ENCODE measurements at places on chromosomes 5 and 9.
A peak's percentile ranks its signal among the peaks of the same experiment; 100 is the strongest.

GRCh38 chr5:40879163-40879942, 29.9 kb upstream of the C7 start:
- peak; percentile 27 for DNase-seq

GRCh38 chr9:91407580-91408318, 15.9 kb downstream of the NFIL3 start:
- DNase-seq, result no peak

DNA sequence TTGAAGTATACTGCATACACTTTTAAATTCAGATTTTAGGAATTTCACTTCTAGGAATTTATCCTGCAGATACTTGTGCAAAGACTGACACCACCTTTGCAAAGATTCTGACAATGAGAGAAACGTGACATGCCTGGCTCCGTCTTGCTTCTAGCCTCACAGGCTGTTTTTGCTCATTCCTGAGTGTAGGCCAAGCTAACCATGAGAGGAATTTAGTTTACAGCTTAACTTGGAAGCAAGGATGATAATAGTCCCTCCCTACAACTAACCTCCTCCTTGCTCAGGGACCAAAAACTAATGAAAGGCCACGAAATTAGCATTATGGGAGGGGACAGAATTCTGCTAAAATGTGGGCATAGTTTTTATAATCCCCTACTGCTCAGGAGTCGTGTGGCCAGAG, 31.1 kb downstream of the C5orf22 start:
- no peak for DNase-seq

DNA sequence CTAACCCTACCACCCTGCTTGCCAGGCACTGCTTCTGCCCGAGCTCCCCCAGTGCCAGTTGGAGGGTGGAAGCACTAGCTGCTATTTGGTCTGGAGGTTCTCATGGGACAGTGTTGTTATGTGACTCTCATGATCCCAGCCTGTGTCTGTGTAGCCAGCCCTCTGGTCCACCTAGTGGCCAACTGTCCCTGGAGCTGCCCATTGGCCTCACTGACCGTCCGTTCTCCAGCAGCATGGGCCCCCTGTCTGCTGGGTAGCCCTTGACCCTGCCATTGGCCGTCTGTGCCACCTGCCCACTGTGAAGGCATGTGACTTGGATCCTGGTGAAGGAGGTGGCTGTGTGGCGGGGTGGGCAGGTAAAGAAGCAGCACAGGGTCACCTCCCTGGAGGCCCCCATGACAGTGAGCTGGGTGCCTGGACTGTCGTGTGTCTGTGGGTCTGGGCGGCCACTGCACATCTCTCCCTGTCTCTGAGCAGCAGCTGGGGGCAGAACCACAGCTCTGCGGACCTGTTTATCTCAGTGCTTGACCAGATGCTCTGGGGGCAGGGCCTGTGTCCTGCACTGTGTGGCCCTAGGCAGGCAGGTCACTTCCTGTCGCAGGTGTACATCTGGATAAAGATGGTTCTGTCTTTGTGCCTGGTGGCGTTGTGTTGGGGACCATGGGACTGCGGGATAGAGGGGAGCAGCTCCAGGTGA, 11.4 kb downstream of the PHF2 start:
- DNase-seq, result no peak

DNA sequence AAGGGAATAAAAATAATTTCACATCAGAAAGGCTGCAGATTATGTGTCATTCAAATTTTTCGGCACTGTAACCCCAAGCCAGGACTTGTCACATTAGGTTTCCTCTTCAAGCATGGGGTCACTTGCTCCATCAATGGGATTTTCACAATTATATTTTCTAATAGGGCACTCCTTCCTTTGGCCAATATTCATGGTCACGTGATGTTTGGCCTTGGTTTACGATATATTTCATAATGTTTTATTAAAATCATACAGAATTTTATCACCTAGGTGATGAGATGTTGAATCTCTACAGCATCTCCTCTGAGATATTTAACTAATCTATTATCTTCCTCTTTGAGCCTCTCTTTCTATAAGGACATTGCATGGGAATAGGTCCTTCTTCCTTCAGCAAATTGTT, 523.5 kb upstream of the SEMA6A start:
- no peak for DNase-seq

DNA sequence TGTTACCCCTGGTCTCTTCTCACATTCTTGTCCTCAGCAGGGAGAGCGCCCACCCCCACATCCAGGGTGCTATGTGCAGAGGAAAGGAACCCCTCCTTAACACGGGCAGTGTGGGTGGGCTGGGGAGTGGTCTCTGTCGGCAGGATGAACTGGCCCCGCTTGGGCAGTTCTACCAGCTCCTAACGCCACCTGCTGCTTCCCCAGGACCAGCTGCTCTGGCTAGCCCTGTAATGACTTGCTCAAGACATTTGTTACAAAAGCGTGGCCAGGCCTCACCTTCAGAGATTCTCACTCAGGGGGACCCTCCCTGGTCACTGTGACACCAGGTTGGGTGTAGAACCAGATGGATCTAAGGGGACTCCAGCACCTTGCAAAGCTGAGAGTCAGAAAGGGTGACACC, 82.4 kb downstream of the HMCN2 start:
- no peak for DNase-seq

DNA sequence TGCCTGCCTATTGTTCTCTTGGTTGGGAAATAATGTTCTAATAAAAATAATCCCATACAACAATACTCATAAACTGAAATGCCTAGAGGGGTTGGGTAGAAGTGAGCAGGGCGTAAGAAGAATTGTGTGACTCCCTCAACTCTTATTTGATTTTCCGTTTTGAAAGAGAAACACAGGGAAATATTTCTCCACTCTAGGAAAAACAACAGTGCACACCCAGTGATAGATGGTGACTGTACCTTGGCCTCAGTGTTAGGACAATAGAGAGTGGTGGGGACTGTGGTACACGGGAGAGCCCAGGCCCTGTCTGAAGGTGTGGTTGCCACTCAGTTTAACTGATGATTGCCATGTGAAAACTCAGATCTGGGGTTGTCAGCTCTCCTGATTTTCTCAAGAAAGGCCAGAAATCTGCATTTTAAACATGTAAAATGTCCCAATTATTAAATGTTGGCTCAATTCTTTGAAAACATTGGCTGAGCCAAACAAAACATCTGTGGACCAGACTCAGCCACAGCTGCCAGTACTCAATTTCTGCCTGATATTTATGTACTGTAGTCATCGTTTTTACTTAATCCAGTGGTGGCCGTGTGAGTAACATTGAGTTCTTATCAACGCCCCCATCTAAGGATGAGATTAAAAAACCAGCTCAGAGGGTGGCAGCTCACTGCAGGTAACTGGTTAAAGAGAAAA, 103.8 kb upstream of the ZNF618 start:
- DNase-seq, result no peak

DNA sequence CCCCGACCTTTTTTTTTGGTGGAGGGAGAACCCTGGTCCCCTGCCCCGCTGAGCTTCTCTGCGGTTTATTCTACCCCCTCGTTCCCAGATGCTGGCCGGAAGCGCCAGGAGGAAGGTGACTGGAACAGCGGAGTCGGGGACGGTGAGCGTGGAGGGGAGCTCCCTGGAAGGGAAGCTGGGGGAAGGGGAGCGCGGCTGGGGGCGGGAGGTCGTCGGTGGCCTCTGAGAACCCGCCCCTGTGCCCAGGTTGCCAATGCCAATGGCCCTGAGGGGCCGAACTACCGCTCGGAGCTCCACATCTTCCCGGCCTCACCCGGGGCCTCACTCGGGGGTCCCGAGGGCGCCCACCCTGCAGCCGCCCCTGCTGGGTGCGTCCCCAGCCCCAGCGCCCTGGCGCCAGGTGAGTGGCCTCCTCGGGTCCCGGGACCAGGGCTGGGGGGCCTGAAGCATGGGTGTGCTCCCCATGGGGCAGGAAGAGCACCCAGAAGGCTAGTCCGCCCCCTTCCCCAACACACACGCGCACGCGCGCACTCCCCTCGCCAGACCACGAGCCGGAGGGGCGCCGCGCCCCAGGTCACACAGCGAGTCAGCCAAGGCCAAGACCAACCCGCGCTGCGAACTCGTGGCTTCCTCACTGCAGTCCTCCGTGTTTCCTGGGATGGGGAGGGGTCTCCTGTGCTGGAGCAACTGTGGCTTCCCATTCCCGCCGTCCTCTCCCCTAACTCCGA, 10.6 kb downstream of the MYOZ3 start:
- DNase-seq, result no peak

- DNase-seq, result no peak
These were observed 440.9 kb downstream of the ENC1 start for GRCh38 chr5:74199436-74200210.

GRCh38 chr5:1913578-1913977, 30.9 kb upstream of the IRX4 start:
- DNase-seq, result no peak
